Dermis blood vessel endothelial cell (primary cell): ENCODE measurements at places on chromosomes 1 and 21. TPM values are rescaled to one million over a fixed set of nuclear protein-coding genes. Genes with fewer than 3 reads are reported as not detected.

GRCh38 chr21:38140207-38140903 is 116.4 kb upstream of the KCNJ15 start:
- DNase-seq: peak; percentile 5

DNA sequence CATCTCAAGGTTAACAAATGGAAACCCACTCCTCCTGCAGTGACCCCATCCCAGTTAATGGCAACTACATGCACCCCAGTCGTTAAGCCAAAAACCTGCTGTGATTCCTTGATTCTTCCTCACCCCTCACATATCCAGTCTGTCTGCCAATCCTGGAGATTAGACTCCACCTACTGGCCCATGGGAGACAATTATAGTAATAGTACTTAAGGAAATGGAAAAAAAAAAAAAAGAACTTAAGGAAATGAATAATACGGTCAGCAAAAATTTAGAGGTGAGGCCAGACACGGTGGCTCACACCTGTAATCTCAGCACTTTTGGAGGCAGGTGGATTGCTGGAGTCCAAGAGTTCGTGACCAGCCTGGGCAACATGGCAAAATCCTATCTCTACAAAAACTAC is 7.0 kb downstream of the NOL9 start:
- DNase-seq: peak; percentile 73

DNA sequence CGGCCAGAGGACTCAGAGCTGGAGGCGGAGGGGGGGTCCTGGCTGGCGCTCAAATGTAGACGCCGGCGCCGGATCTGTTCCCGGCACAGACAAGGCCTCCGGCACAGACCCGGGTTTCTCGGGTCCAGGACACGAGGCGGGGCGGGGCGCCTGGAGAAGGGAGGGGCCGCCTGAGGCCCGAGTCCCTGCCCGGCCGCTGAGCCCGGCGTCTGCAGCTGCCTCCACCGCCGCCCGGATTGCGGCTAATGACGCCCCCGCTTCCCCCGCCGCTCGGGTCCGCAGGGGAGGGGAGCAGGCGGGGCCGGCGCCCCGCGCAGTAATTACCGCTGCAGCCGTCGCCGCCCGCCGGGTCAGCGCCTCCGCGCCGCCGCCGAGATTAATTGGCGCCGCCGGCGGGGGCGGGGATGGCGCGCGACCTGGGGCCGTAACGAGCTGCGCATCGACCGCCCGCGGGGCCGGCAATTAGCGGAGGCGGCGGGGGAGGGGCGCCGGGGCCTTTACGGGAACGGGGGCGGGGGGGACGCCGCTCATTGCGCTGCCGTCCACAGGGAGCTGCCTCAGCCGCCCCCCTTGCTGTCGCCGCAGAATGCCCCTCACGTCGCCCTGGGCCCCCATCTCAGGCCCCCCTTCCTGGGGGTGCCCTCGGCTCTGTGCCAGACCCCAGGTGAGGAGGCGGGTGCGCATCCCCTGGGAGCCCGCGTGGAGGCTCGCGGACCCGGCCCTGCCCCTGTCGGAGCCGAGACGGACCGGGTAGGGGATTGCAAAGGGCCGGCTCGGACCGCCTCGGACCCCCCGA is 17.3 kb downstream of the NOC2L start:
- DNase-seq: peak; percentile 29

DNA sequence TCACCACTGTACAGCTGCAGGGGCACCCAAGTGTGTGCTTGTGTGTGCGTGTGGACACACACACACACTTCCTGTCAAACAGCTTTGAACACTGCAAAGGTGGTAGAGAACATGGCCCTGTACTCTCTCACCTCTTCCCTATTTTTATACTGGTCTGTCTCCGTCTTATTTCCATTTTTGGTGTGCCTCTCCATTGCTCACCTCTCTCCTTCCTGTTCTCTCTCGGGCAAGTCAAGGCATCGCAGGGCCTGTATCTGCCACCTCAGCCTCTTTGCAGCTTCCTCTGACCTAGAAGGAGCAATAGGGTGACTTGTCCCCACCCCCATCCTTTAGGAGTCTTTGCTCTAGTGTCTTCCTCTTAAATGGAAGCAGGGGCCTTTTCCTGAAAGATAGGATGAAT is 2.2 kb downstream of the SMCP start:
- DNase-seq: no peak

- DNase-seq: peak; percentile 33
Observed at GRCh38 chr1:91730801-91731732, 154.9 kb downstream of the TGFBR3 start.

- no peak for DNase-seq
Observed at GRCh38 chr1:209380420-209380819, 203.1 kb upstream of the CAMK1G start.

GRCh38 chr1:74714429-74715235 is 18.2 kb downstream of the CRYZ start:
- DNase-seq: no peak

- no peak for DNase-seq
Observed at GRCh38 chr1:4756851-4757580, 102.6 kb downstream of the AJAP1 start.

FAM163A gene
- total RNA-seq: under 0.01 and 0.05 TPM in 2 replicates

MEGF6 gene
- total RNA-seq: 100 and 120 TPM in 2 replicates

- DNase-seq: peak; percentile 63
Observed at GRCh38 chr1:201456499-201457309, 12.3 kb downstream of the PHLDA3 start.

HLX gene
- total RNA-seq: 18.0 and 20.8 TPM in 2 replicates

CYP2J2 gene
- total RNA-seq: 0.37 TPM in 1 of 2 replicates, not detected in the other

GRCh38 chr1:247471445-247472016 is 13.6 kb upstream of the OR2B11 start:
- no peak for DNase-seq
